ENCODE measurements at places on chromosomes 16 and 17.

DNA sequence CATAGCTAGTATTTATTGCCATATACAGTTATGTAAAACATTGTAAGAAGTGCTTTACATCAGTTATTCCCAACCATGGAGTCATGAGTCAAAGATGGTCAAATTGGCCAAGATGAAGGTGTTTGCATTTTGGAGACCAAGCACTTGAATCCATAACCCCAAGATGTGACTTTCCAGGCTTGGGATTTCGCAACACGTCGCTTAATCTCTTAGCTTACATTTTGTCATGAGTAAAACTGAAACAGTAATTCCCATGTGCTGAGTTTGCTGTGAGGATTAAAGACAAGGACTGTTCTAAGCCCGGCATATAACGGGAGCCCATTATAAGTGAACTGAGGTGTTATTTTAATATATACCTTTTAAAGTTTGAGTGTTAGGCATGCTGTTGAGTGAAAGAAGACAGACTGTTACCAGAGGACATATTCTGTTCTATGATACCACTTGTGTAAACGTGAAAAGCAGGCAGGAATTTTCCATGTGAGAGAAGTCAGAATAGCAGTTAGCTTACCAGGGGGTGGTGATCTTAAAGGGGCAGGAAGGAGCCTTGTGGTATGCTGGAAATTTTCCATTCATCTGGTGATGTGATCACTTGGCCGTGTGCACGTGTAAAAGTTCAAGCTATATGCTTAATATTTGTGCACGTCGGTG is 484.9 kb downstream of the WWOX start:
- no peaks in the 10 kb centered on the region for H3K36me3 ChIP-seq
- no peaks in the 10 kb centered on the region for H3K27me3 ChIP-seq
- DNase-seq = no peak

DNA sequence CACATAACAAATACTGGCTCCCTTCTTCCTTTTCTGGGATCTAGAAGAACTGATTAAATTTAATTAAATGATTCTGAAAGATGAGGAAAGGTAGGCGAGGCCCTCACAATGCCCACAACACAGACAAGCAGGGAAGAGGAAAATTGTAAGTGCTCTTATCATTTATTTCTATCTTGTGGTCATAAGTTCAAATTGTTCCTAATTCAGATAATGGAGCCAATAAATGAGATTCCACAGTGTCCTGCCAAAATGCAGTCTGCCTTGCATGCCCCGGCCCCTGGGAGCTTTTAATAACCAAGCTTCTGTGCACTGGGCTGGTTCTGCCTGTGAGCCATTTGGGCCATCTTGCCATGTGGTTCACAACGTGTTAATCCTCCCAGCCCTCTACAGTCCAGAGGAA is 97.0 kb downstream of the CMC2 start:
- no peaks in the 10 kb centered on the region for H3K36me3 ChIP-seq
- no peaks in the 10 kb centered on the region for H3K27me3 ChIP-seq
- no peaks in the 10 kb centered on the region for H3K4me1 ChIP-seq
- H3K4me3 ChIP-seq = no peak overlapping the region
- no peak for DNase-seq

DNA sequence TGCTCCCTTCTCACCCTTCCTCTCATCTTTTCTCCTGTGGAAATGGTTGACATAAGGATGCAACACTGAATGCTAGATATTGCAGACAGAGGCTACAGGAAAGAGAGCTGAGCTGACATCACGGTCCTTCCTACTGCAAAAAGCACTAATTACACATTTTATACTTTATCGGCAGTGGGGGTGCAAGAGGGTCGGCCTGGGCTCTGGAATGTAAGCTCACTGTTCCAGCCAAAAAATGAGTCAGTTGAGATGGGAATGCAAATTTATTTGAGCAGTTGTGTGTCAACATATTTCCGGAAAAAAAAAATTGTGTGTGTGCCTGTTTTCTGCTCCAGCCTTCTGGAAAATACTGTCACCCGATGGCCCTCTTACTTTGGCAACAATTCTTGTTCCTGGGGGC is 14.1 kb upstream of the MRTFB start:
- H3K4me1 ChIP-seq = peaks cover 14% of the 10 kb centered on the region
- peak; percentile 70 for DNase-seq
- H3K4me3 ChIP-seq = no peak overlapping the region
- H3K27ac ChIP-seq = no peak overlapping the region

GRCh38 chr17:32483451-32484019 is 3.3 kb upstream of the CDK5R1 start:
- no peak overlapping the region for H3K27ac ChIP-seq
- peaks cover 24% of the 10 kb centered on the region for H3K4me1 ChIP-seq
- no peak overlapping the region for H3K4me3 ChIP-seq
- no peaks in the 10 kb centered on the region for H3K27me3 ChIP-seq

DNA sequence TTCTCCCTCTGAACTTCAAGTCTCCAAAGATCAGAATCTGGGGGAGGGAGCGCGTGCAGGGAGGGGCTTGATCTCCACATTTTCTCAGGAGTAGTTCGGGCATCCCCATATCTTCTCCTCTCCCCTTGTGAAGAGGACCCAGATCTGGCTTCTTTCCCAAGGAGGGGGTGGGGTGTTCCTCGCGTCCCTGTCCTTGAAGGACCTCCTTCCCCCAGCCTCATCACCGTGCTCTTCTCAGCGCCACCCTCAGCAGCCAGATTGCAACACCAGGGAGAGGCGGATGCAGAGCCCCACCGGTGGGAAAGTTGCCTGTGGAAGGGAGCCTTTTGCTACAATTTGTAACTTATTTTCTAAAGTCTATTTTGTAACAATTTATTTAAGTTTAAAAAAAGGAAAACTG is 5.7 kb downstream of the PRSS53 start:
- H3K27ac ChIP-seq = no peak overlapping the region
- no peaks in the 10 kb centered on the region for H3K27me3 ChIP-seq
- H3K36me3 ChIP-seq = no peaks in the 10 kb centered on the region
- DNase-seq = no peak
- peaks cover 8% of the 10 kb centered on the region for H3K4me1 ChIP-seq

- DNase-seq = no peak
- H3K27ac ChIP-seq = no peak overlapping the region
- no peaks in the 10 kb centered on the region for H3K36me3 ChIP-seq
- H3K27me3 ChIP-seq = no peaks in the 10 kb centered on the region
- H3K4me3 ChIP-seq = no peak overlapping the region
These were observed 582.6 kb upstream of the CDH5 start for GRCh38 chr16:65783709-65784474.

- H3K27me3 ChIP-seq = peaks cover 9% of the 10 kb centered on the region
- DNase-seq = no peak
- H3K27ac ChIP-seq = no peak overlapping the region
- no peaks in the 10 kb centered on the region for H3K4me1 ChIP-seq
These were observed 131.7 kb downstream of the FOXL1 start for GRCh38 chr16:86709902-86710601.

DNA sequence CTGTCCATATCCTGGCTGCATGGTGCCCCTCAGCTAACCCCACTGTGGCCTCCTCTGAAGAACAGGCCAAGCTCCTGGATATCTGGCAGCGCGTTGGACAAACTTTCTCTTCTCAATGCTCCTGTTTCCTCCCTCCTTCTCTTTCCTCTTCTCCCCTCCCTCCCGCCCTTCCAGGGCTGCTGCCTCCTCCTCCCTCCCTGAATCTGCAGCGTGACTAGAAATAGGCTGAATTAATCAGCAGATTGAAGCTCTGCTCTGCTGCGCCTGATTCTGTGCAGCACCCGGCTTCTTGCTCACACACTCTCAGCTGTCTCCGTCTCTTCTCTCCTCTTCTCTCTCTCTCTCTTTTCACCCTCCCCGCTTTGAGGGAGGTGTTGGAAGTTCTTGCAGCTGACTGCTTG is 19.8 kb downstream of the TMEM94 start:
- no peak overlapping the region for H3K27ac ChIP-seq
- H3K4me1 ChIP-seq = peaks cover 22% of the 10 kb centered on the region
- no peak overlapping the region for H3K4me3 ChIP-seq
- H3K36me3 ChIP-seq = no peaks in the 10 kb centered on the region

- H3K4me1 ChIP-seq = no peaks in the 10 kb centered on the region
- no peaks in the 10 kb centered on the region for H3K36me3 ChIP-seq
- DNase-seq = peak; percentile 25
- no peaks in the 10 kb centered on the region for H3K27me3 ChIP-seq
- H3K4me3 ChIP-seq = no peak overlapping the region
- no peak overlapping the region for H3K27ac ChIP-seq
These were observed 413.9 kb upstream of the MAF start for GRCh38 chr16:80014241-80014939.

DNA sequence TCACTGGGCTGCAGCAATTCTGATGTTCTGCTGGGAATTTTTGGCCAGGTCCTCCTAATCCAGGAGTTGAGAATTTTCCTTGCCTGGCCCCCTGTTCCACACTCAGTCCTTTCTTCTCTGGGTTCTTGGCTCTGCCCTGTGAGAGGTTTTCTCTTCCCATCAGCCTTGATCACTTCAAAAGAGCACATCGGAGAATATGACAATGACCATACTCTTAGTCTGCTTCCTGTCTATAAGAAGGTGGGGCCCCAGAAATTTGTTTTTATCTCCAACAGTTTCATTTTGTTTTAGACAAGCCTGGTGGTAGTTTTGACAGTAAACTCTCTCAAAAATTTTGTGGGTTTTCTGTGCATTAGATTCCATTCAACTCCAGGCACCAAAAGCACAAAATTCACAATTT is 70.7 kb downstream of the C17orf67 start:
- H3K4me3 ChIP-seq = no peak overlapping the region
- H3K4me1 ChIP-seq = no peaks in the 10 kb centered on the region
- no peak for DNase-seq
- H3K27ac ChIP-seq = no peak overlapping the region
- H3K27me3 ChIP-seq = peaks cover 13% of the 10 kb centered on the region

- no peaks in the 10 kb centered on the region for H3K36me3 ChIP-seq
- no peak overlapping the region for H3K4me3 ChIP-seq
- DNase-seq = no peak
- H3K27me3 ChIP-seq = no peaks in the 10 kb centered on the region
- H3K27ac ChIP-seq = no peak overlapping the region
- H3K4me1 ChIP-seq = peaks cover 14% of the 10 kb centered on the region
These were observed 6.3 kb downstream of the RCVRN start for GRCh38 chr17:9898812-9899211.

- no peaks in the 10 kb centered on the region for H3K36me3 ChIP-seq
- peaks cover 5% of the 10 kb centered on the region for H3K27me3 ChIP-seq
- DNase-seq = no peak
- no peak overlapping the region for H3K27ac ChIP-seq
These were observed 2.6 kb downstream of the AOC3 start for GRCh38 chr17:42853597-42853967.

GRCh38 chr16:12268606-12269005 is 292.1 kb downstream of the SNX29 start:
- no peak for DNase-seq
- H3K36me3 ChIP-seq = no peaks in the 10 kb centered on the region
- H3K27me3 ChIP-seq = no peaks in the 10 kb centered on the region
- no peaks in the 10 kb centered on the region for H3K4me1 ChIP-seq

GRCh38 chr17:40190197-40191021 is 13.1 kb downstream of the RAPGEFL1 start:
- DNase-seq = no peak
- no peaks in the 10 kb centered on the region for H3K27me3 ChIP-seq
- H3K36me3 ChIP-seq = peaks cover 2% of the 10 kb centered on the region
- peaks cover 3% of the 10 kb centered on the region for H3K4me1 ChIP-seq
- no peak overlapping the region for H3K27ac ChIP-seq

DNA sequence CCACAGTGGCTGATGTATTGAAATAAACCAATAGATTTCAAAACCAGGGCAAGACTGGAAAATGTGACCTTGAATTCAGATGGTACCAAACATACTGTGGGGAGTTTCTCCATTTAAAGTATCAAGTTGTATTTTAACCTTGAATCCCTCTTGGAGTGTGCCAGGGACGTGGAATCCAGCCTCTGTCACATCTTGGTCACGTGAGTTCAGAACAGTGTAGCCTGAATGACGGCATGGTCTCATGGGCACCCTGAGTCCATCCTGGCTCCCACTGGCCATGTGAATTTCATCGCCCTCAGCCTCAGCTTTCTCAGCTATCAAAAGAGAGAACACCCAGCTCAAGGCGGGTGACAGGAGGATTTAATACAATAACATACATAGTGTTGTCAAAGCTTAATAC is 6.8 kb downstream of the ZNF771 start:
- no peak overlapping the region for H3K27ac ChIP-seq
- H3K4me1 ChIP-seq = peaks cover 5% of the 10 kb centered on the region
- DNase-seq = no peak
- no peak overlapping the region for H3K4me3 ChIP-seq

- no peaks in the 10 kb centered on the region for H3K4me1 ChIP-seq
- H3K4me3 ChIP-seq = no peak overlapping the region
- H3K27ac ChIP-seq = no peak overlapping the region
- H3K27me3 ChIP-seq = no peaks in the 10 kb centered on the region
These were observed 581.7 kb downstream of the MAF start for GRCh38 chr16:79018650-79019429.

GRCh38 chr17:17819561-17819995 is 17.2 kb downstream of the SREBF1 start:
- peak; percentile 84 for DNase-seq
- no peaks in the 10 kb centered on the region for H3K27me3 ChIP-seq

- no peak overlapping the region for H3K27ac ChIP-seq
- H3K36me3 ChIP-seq = no peaks in the 10 kb centered on the region
- peaks cover 2% of the 10 kb centered on the region for H3K27me3 ChIP-seq
- DNase-seq = no peak
These were observed 204.1 kb upstream of the CIBAR2 start for GRCh38 chr16:85316321-85316919.

DNA sequence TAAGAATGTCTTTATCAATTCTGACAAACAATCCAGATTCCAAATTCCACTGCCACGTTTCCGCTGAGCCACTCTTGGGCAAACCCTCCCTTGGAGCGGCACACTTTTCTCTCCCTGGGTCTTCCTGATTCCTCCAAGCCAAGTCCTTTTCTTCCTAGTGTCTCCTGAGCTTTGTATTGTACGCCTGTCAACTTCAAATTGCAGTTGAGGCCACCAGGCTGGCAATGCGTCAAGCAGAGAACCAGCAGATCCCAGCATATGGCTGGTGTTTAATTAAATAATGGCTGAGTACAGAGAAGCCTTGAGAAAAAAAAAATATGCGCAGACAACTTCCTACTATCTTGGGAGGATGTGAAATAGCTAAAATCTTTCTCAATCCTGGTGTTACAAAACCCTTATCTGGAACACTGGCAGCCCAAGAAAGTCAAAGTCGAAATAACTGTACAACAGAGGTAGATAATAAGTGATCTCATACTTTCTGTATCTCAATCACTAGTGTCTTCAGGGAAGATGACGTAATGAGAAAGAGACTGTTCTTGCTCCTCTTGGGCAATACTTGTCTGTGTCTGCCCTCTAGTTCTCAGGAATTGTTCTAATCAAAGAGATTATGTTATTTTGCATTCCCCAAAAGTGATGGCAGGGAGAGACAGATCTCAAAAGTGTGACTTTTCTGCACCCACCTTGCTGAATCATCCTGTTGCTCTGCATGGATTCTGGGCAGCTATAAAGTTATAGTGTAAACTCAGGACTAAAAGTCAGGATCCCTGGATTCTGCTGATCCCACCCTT is 15.0 kb downstream of the SMIM36 start:
- H3K4me3 ChIP-seq = no peak overlapping the region
- DNase-seq = peak; percentile 49
- H3K27me3 ChIP-seq = peaks cover 2% of the 10 kb centered on the region
- no peak overlapping the region for H3K27ac ChIP-seq
- no peaks in the 10 kb centered on the region for H3K36me3 ChIP-seq
- no peaks in the 10 kb centered on the region for H3K4me1 ChIP-seq

- no peaks in the 10 kb centered on the region for H3K27me3 ChIP-seq
- H3K4me3 ChIP-seq = no peak overlapping the region
These were observed 141.6 kb downstream of the HS3ST2 start for GRCh38 chr16:22955461-22956070.

All from astrocyte (in vitro differentiated cells and primary cell).